Right lung (tissue), 10 donors: ENCODE measurements at places on chromosomes 3 and 15. TPM values are rescaled to one million over a fixed set of nuclear protein-coding genes. Genes with fewer than 3 reads are reported as not detected.

DNA sequence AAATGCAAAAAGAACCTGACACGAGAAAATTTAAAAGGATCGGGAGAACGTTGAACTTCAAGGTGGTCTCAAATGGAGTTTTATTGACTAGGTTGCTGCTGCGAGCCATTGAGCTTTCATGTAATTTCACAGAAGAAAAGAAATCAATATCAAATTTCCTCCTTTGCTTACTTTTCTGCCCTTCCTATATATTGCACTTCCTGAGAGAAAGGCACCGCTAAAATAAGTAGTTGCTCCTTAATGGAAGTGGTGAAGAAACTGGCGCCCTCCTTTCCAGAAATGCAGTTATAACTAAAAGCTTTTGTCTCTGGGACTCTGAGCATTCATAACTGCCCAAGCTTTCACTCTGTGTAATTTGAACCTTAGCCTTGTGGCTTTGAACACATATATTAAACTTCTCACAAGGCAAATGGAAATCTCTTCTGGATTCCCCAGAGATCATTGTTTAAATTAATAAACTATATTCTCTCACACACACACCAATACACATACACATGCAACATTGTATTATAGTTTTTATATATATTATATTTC, 13.4 kb downstream of the EID1 start:
- DNase-seq, result no peak

- DNase-seq, result no peak
Measured at GRCh38 chr15:88664151-88664778, 25.4 kb downstream of the ISG20 start.

GRCh38 chr3:12973827-12974226, 99.4 kb downstream of the IQSEC1 start:
- DNase-seq, result no peak

The REC114 gene
- polyA plus RNA-seq, result not detected

The C3orf52 gene
- 6.5 TPM for polyA plus RNA-seq

The TNFAIP8L3 gene
- 4.3 TPM for polyA plus RNA-seq

- DNase-seq, result no peak
Measured at GRCh38 chr15:95629503-95630168, 700.9 kb upstream of the NR2F2 start.

The GOLGA8G gene
- 0.13 TPM for polyA plus RNA-seq

The CDC25A gene
- polyA plus RNA-seq, result 6.7 TPM

The LRRC31 gene
- polyA plus RNA-seq, result not detected

DNA sequence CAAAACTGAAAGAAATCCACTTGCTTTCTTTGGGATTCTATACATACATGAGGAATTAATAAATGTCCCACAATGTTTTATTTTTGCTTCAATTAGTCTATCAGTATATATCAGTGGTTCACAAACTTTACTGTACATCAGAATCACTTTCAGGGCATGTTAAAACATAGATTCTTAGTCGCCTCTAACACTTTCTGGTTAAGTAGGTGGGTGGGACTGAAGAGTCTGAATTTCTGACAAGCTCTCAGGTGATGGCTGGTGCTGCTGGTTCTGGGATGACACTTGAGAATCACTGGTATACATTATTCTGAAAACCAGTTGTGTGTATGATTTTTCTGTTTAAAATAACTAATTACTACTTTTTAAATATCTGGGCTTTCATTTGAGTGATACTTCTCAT, 393.3 kb downstream of the TBC1D5 start:
- no peak for DNase-seq

- DNase-seq, result no peak
Measured at GRCh38 chr15:66679657-66680108, 22.4 kb upstream of the SMAD6 start.
